ENCODE measurements at places on chromosomes 4 and X.

DNA sequence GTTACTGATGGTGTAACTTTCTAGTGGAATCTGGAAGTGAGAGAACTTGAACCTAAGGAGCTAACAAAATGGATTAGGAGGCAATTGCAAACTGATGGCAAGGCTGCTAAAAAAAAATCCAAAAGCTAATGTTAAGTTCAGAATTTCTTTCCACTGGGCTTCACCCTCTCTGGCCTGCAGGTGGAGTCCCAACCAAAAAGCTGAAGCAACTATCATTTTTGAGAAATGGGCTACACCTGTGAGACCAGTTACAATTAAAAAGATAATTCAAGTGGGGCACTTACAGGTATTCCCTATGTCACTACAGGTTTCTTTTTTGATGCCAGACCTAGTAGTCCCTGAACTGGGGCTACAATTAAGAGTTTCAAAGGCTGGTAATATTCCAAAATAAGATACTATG is 142.1 kb upstream of the FTHL17 start:
- DNase-seq: peak; percentile 14

GRCh38 chr4:107856901-107857300 is 32.2 kb downstream of the SGMS2 start:
- DNase-seq: no peak

DNA sequence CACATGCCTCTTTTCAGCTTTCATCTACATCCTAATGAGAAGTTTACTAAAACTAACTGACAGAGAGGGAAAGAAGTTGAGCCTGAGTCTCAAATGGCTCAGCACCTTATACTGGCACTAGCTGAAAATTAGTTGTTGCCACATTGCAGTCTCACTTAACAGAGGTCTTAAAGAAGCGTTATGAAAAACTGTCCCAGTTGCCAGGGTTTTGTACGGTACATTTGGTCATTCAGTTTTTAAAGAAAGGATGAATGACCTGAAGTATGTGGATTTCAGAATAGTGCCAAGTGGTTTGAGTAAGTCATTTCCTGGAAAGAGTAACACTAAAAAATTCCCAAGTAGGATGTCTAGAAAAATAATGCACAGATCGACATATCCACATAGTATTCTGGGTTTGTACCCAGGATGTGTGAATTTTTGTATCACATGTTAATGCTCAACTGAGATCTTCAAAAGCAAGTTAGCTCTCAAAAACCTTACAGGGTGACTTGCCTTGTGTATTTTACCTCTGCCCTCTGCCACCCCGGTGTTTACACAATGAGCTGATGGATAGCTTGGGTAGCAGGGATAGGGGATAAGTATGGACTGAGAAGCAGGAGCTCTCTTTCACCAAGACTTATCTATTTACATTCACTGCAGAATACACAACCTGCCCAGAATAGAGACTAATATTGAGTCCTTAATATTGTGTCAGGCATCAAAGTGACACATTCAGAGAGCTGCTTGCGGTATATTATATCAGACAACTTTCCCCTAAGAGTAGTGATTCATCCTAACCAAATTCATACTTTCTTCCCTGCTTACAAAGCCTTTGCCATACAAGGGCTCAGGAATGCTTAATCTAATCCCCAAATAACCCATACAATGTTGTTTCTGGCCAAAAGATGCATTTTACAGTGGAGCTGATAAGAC is 1075.7 kb upstream of the PABPC4L start:
- DNase-seq: no peak

DNA sequence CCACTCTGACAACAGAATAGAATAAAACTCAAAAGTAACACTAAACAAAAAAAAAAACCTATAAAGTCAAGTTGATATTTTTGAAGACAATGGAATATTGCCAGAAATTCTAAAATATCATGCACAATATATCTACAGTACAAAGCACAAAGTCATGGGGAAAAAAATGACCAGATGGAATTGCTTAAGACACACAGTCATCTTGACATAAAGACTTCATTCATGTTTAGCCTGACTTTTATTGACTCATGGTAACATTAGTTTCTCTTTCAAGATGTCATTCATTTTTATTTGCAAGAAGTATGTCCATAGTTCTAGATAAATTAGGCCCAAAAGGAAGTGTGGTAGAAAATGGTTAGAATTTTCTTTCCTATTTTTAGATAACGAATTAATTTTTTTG is 259.1 kb downstream of the CAMK2D start:
- peak; percentile 33 for DNase-seq

DNA sequence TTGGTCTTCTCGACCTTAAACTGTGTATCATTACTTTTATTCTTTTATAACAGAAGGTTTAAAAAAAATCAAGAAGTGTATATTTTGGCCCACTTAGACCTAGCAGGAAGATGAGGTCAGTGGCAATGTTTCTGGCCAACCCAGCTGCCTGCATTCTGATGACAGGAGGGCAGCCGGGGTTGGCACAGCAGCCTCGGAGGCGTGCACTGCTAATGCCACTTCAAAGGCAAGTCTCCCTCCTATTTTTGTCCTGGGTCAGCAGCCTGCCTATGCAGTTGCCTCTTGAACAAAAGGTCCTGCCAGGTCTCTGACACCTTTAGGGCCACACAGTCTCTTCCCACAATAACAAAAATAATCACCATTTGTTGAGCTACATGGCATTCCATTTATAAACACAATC is 89.4 kb upstream of the MYOZ2 start:
- DNase-seq: no peak

DNA sequence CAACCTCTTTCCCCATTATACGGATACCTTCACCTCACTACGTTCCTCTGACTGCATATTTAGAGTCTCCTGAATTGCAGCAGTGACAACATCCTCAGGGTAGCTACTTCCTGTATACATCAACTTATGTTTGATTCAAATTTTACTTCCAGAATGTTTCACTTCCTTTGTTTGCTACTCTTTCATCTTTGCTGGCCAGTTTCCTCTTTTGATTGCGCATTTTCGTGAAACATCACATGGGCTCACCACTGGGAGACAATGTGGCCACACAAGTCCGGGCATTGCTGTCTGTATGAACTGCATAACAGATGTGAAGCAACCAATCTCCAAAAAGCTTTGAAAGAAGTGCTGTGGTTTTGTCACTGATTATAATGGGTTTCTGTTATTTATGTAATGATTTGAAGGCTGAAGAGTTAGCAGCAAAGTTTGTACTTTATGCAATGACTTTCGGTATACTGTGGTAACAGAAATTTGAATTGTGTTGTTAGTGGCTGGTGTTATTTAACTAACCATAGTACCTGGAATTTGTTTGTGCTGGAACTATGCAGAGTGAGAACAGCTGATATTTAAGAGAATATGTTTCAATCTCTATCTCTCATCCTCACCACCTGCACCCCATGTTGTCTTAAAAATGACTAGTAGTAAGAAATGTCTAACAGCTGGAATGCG is 7.4 kb downstream of the SNCA start:
- DNase-seq: peak; percentile 11

DNA sequence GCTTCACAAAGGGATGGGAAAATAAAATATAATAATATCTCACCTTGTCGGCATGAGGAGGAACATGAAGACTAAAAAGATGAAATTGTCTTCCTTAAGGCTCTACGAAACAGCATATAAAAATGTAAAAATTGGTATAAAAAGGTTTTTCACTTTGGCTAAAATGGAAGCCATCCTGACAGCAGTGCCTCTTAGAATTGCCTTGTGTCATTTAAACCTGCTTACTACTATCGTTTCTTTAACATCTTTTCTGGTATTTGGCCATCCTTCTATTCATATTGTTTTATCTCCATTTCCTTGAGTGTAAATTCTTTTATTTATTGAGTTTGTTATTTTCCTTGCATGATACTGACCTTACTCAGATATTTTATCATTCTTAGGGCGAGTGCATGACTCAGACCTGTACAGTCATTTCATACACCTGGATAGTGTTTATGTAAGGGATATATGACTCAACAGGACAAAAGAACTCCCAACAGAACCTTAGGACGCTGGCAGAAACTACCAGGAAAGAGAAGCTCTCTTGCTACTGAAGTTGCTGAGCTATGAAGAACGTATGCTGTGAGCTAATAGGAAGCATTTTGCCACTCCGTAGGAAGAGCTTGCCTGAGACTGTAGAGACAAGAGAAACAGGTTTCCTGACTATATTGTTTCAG is 5.8 kb upstream of the CDKN2AIP start:
- peak; percentile 16 for DNase-seq

GRCh38 chrX:71169586-71169985 is 24.9 kb downstream of the NLGN3 start:
- DNase-seq: no peak

- DNase-seq: no peak
Observed at GRCh38 chr4:110139815-110140214, 58.6 kb downstream of the ELOVL6 start.

DNA sequence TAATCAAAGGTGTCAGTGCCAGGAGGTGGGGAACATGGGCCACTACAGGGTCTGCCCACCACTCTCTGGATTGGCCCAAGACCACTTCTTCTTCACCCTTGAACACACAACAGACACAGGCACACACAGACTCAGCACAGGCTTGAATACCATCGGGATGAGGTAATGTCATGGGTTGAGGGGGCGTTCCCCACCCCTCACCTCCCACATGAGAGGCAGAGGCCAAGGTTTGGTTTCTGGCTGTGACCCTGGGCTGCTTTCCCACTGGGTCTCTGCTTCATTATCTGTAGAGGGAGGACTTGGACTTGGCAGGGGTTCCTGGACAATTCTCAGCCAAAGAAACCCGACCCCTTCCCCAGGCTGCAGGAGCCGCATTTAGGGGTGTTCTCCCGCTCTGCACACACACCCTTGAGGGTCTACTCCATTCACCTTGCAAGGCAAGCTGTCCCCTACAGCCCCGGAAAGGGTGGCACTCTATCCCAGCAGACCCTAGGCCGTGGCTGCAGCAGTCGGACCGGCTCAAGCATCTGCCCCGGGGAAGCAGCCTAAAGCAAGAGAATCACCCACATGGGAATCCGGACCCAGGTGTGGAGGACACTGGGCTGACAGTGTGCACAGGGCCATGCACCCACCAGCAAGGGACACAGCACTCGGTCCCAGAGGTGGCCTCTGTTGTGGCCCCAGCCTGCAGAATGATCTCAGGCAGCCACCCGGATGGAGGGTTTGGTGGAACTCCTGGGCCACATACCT is 62.4 kb downstream of the TRMT44 start:
- DNase-seq: no peak

GRCh38 chrX:140180585-140180984 is 215.3 kb upstream of the CXorf66 start:
- DNase-seq: peak; percentile 38

- peak; percentile 59 for DNase-seq
Observed at GRCh38 chr4:149781150-149781549, 34.5 kb downstream of the IQCM start.

- peak; percentile 74 for DNase-seq
Observed at GRCh38 chrX:11758400-11759171, 549 bp downstream of the MSL3 start.

DNA sequence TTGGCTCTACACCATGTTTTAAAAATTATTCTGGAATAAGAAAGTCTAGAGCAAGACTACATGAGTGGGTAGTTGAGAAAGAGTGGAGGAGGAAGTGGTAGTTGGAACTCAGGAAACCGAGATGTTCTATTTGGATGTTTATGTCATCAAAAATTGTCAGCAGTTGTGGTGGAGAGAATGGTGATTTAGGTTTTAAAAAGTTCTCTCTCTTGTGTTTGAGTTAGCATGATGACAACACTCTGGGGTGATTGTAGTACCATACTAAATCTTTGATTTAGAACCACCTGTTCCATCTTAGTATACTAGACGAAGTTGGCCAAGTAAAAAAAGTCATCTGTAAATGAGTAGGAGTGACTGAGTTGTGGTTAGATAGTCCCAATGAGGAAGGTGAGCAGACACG is 40.7 kb downstream of the KLHL2 start:
- no peak for DNase-seq

- peak; percentile 61 for DNase-seq
Observed at GRCh38 chr4:139416073-139416673, 37.7 kb upstream of the RAB33B start.

GRCh38 chr4:8141935-8142334 is 16.7 kb downstream of the ABLIM2 start:
- DNase-seq: no peak

- DNase-seq: no peak
Observed at GRCh38 chrX:44332437-44332836, 11.0 kb downstream of the EFHC2 start.

DNA sequence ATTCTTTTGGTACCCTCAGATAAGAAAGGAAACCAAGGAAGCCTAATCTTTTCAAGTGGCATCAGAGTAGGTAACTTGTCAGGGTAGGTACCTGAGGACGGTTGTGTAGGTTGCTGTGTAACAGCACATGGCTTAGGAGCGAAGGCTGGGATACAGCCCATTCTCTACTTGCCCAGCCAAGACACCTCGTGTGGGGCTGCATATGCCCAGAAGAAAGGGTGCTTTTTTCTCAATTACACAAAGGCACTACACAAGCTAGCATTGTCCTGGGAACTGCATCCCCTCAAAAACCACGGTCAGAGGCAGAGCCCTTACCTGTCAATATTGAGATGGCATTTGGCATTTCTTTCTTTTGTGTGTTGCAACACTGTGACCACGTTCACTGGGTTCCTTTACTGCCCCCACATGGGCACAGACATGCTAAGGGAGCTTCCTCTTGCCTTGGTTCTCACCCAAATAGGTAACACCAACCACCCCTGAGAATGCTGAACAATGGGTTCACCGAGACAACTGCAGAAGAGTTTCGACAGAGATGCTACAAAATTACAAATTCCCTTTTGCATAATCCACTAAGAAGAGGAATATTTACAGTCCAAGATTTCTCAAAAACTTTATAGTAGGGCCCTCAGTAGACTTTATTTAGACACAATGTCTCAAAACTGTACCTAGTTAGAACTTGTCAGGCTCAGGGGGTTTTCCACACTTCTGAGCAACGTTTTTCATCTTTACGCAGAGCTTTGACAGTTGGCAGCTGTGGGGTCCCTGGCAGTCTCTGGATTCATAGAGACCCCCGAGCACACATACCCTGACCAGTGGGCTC is 35.8 kb upstream of the TNIP3 start:
- no peak for DNase-seq

DNA sequence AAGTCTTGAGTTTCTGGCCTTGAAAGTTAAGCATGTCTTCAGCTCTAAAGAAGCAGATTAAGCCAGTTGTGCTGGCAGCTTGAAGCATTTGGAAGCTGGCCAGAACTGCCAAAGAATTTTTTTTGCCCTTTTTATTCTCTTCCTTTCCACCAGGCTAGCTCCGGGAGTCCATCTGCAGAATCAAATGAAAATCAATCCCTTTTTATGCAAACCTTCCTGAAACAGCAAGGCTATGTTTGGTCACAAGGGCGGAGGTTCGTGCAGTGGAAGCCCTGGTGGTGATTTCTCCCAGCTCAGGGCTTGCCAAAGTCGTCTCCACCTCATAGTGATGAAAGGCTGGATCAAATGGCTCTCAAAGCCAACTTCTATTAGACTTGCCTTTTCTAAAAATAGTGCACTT is 21.6 kb upstream of the C4orf54 start:
- DNase-seq: no peak

GRCh38 chr4:69656653-69657158 is 3.7 kb upstream of the UGT2A1 start:
- no peak for DNase-seq

GRCh38 chr4:3303923-3304710 is 11.3 kb downstream of the RGS12 start:
- no peak for DNase-seq

- DNase-seq: no peak
Observed at GRCh38 chrX:152024710-152025109, 50.2 kb upstream of the GABRE start.

Measured in AG10803 (cell line).